ENCODE measurements at places on chromosomes 2 and 18. TPM values are rescaled to one million over a fixed set of nuclear protein-coding genes. Genes with fewer than 3 reads are reported as not detected.

DNA sequence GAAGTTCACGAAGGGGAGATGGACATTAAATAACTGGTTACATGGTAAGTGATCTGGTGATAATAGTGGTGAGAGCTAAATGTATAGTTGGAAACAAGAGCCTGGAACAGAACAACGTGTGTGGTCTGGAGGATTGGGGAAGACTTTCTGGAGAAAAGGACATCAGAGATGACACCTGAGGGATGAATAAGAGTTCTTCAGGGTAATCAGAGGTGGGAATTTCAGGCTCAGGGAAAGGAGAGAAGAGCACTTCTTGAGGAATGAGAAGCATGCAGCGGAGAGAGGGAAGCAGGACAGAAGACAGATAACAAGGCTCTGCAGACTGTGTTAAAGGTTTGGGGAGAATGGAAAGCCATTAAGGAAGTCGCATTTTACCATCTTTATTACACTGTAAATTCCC lies 450.7 kb downstream of the TNS1 start:
- no peaks in the 10 kb centered on the region for H3K27me3 ChIP-seq
- H3K36me3 ChIP-seq, result no peaks in the 10 kb centered on the region
- no peaks in the 10 kb centered on the region for H3K4me1 ChIP-seq
- H3K4me3 ChIP-seq, result no peak overlapping the region
- no peak overlapping the region for H3K27ac ChIP-seq

DNA sequence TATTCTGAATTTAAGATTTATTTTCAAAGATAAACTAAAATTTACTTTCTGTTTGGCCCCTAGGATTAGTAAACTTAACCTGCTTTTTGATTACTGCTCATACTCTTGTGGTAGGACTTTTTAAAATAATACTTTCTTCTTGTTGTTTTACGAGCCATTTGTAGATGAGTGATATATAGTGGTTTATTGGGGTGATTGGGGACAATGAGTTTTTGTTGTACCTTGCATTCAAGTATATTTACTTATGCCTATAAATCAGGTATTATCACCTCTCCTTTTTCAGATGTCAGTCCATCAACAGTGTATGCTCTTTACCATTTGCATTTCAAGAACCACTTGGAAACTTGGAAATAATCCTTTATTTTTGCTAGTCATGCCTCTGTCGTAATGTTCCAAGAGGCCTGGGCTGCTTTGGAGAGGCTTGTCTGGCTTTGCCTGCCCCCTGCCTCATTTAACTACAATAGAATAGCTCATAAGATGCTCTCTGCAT lies 131.3 kb downstream of the COMMD1 start:
- H3K36me3 ChIP-seq, result no peaks in the 10 kb centered on the region
- no peaks in the 10 kb centered on the region for H3K4me1 ChIP-seq
- no peaks in the 10 kb centered on the region for H3K27me3 ChIP-seq
- DNase-seq, result no peak
- no peak overlapping the region for H3K4me3 ChIP-seq

DNA sequence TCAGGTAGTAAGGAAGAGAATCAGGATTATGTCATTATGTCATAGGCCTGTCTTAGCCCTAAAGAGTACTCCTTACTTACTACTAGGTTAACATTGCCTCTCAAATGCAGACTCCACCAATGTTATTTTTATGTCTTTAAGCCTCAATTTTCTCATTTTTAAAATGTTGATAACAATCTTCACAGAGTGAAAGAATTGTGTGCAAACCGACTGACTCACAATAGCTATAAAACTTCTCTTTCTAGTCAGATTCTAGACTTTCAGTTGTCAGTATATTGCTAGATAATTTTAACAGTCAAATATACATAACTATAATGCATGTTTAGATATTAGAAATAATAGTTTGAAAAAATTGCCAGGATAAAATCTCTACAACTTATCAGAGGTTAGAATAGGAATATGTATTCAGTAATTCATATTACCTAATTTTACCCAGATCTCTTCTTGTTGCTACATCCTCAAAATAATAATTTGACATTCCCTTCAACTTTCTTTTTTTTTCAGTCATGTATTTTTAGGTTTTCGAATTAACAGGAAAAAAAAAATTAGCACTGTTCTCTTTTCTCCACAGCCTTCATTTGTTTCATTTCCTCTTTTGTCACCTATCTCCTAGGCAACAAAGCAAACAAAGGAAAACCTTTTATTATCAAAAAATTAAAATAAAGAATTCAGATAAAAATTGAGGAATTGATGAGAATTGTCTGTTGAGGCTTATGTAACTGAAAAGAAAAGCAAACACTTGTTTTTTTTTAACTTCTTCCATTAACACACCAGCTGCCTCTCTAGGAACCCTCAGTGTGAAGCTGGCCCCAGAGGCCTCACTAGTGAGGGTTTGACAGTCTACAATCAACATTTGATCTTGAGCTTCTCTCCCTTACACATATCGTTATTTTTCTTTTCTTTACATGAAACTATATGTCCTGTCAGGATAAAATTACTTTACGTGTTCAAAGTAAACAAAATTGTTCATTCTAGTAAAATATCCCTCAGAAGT lies 279.0 kb downstream of the CALCRL start:
- H3K36me3 ChIP-seq, result no peaks in the 10 kb centered on the region
- no peaks in the 10 kb centered on the region for H3K27me3 ChIP-seq
- DNase-seq, result no peak
- no peak overlapping the region for H3K4me3 ChIP-seq

- DNase-seq, result no peak
- no peak overlapping the region for H3K27ac ChIP-seq
- H3K4me3 ChIP-seq, result no peak overlapping the region
- no peaks in the 10 kb centered on the region for H3K27me3 ChIP-seq
Measured at GRCh38 chr18:67864677-67865340, 348.3 kb upstream of the DSEL start.

DNA sequence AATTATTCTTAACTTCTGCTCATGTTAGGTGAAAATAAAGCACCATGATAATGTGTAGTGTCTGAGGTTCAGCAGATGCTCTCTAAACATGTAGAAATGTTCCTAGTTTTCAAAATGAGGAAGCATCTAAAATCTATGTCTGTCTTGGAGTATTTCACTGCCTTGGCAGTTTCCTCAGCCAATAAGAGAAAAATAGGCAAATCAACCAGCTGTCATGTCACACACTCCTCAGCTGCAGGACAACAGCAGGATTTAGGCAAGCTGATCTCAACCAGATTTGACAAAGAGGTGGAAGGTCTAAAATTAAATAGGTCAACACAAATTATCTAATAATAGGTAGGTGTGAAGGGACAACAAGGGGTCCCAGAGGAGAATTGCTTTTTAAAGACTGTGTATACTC lies 164.1 kb upstream of the BOD1L2 start:
- no peak overlapping the region for H3K27ac ChIP-seq
- H3K4me3 ChIP-seq, result no peak overlapping the region
- no peak for DNase-seq
- H3K36me3 ChIP-seq, result no peaks in the 10 kb centered on the region

GRCh38 chr18:13624563-13625237 lies 101.7 kb downstream of the FAM210A start:
- peaks cover under 1% of the 10 kb centered on the region for H3K4me1 ChIP-seq
- H3K4me3 ChIP-seq, result no peak overlapping the region
- H3K27me3 ChIP-seq, result no peaks in the 10 kb centered on the region
- no peak for DNase-seq
- H3K27ac ChIP-seq, result no peak overlapping the region

- H3K4me1 ChIP-seq, result no peaks in the 10 kb centered on the region
- DNase-seq, result no peak
- H3K27ac ChIP-seq, result no peak overlapping the region
- H3K4me3 ChIP-seq, result no peak overlapping the region
- H3K36me3 ChIP-seq, result no peaks in the 10 kb centered on the region
- no peaks in the 10 kb centered on the region for H3K27me3 ChIP-seq
Measured at GRCh38 chr2:111908578-111908977, 10.2 kb downstream of the MERTK start.

Gene KLF7
- 6.5 TPM for total RNA-seq

Data from esophagus squamous epithelium (tissue), 5 donors.